ENCODE measurements at places on chromosomes 4 and X. TPM values are rescaled to one million over a fixed set of nuclear protein-coding genes. Genes with fewer than 3 reads are reported as not detected.

ASB9 gene
- 4.3 TPM for total RNA-seq

PRR32 gene
- total RNA-seq = not detected

CSAG2 gene
- total RNA-seq = not detected

HGFAC gene
- total RNA-seq = not detected

HSFX1 gene
- 1.2 TPM for total RNA-seq

GRCh38 chr4:10273030-10273429, 156.4 kb upstream of the WDR1 start:
- DNase-seq = no peak

DNA sequence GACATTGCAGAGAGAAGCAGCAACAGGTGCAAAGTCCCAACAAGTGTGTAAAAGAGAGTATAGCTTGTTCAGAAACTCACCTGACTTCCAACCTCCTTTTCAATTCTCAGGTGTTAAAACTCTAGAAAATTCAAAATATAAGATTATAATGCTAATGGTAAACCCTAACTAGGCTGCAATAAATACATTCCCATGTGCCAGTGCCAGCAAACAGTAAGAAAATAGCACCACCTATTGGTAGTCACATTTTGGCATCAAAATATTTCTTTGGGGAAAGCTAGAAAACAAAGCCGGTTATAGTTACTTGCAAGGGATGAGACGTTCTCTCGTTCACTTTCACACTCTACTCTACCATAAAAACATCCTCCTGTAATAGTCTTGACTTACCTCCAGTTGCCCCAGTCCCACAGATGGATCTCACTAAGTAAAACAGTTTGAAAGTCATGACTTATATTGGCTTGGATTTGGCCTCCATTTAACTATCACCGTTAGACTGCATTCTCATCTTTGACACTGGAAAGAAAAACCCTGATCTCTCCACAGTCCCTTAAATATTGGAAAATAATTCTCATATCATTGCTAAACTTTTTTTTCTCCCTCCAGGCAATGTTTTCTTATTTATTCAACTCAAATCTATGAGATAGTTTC, 9.6 kb downstream of the BMP3 start:
- peak; percentile 60 for DNase-seq

GRCh38 chr4:164383358-164384220, 370.3 kb upstream of the SMIM31 start:
- peak; percentile 78 for DNase-seq

DNA sequence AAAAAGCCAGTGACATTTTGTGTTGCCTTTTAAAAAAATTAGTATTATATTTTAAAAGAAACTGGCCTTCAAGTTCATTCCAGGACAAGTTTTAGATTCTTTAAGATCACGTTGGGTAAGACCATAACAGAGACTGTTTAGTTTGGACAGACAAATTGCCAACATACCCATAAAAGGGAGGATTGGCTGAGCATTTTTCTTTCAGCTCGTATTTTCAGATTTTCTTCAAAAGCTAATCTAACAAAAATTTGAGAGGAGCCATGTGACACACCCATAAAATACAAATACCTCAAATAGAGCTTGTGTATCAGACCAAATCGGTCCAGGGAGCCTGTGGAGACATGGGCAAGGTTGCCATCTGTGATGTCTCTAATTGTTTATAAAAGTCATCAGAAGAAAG, 74.6 kb upstream of the C1QTNF7 start:
- DNase-seq = no peak

- DNase-seq = no peak
These were observed 81.0 kb upstream of the ESX1 start for GRCh38 chrX:104335756-104336155.

- no peak for DNase-seq
These were observed 391.9 kb upstream of the NDST4 start for GRCh38 chr4:115505326-115505725.

GRCh38 chr4:109629775-109630174, 69.7 kb downstream of the MCUB start:
- no peak for DNase-seq

GRCh38 chrX:33138677-33139249, 72.6 kb downstream of the DMD start:
- DNase-seq = no peak

DNA sequence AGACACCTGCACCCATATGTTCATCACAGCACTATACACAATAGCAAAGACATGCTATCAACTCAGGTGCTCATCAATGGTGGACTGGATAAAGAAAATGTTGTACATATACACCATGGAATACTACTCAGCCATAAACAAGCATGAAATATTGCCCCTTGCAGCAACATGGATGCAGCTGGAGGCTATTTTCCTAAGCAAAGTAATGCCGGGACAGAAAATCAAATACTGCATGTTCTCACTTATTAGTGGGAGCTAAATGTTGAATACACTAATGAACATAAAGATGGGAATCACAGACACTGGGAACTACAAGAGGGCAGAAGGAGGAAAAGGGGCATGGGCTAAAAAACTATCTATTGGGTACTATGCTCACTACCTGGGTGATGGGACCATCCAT, 278.5 kb downstream of the GPC3 start:
- no peak for DNase-seq

DNA sequence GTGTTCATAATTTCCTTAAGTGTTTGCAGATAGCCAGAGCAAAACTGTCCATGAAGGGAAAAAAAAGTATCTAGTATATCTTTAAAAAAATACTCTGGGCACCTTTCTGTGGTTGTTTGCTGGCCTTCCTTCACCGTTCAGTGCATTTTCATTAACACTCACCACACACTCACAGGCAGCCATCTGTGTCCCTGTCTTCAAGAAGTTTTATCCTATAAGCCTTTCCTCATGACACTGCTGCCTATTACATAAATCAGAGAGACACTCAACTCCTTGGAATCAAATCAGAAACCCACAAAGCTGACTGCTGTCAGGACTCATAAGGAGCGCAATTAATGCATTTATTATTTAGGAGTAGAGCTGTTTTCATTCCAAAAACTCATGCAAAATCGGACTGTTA, 1720.2 kb downstream of the PCDH7 start:
- DNase-seq = no peak

- DNase-seq = no peak
These were observed 283.2 kb downstream of the DCHS2 start for GRCh38 chr4:154208424-154208823.

GRCh38 chr4:10033191-10033881, 12.0 kb upstream of the SLC2A9 start:
- DNase-seq = no peak

- no peak for DNase-seq
These were observed 5.6 kb downstream of the AMOT start for GRCh38 chrX:112835019-112835418.

DNA sequence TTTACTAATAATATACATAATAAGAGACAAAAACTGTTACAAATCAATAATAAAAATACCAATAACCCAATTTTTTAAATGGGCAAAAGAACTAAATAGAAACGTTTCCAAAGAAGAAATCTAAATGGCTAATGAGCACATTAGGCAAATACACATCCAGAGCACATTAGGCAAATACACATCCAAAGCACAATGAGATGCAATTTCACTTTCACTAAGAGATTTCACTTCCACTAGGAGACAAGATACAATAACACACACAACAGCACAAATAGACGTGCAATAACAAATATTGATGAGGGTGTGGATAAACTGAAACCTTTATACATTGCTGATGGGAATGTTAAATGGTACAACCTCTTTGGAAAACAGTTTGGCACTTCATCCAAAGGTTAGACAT, 250.7 kb downstream of the ARAP2 start:
- no peak for DNase-seq

DNA sequence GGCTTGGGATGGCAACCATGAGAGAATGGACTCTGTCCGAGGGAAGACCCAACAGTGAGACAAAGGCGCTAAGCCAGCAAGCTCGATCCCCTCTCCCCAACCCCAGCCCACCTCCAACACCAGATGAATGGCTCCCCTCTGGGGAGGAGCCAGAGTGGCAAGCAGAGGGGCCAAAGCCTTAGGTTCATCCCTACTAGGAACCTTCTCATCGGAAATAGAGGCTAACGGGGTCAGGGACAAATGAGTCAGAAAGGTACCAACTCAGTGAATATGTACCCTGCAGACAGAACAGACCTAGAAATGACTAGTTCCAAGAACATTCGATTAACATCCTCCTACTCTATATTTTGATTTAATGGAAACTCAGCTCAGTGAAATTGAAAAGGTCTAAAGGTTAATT, 73.9 kb downstream of the NSG1 start:
- no peak for DNase-seq

Measured in left lung (tissue), 14 donors.